Urothelium cell line (cell line): ENCODE measurements at places on chromosomes 4 and X.

DNA sequence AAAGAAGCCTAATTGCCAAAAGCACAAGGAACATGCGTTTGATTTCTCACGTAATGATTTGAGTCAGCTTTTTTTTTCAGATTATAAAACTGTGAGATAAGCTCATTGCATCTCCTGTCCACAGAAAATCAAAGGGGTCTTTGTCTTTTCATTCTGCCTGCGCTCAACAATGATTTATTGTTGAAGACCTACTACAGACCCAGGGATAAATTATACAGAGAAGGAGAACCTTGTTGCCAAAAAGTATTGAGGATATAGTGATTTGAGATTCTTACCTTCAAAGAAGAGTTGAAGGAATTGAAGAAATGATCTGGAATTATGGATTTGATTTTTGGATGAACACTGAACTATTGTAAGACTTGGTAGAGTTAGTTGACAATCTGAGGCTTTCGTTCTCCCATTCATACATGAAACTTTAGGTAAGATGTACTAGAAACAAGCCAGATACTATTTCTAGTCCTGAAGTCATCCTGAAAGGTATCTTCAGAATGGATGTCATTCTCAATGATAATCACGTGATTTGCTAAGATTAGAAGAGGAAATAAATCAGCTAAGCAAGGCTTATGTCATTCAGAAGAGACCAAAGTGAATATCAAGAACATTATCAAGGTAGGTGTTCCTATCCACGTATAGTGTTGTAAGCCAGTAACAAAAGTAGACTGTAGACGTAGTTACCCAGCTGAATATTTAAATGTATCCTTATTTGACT lies 71.1 kb upstream of the SCOC start:
- no peak for DNase-seq

DNA sequence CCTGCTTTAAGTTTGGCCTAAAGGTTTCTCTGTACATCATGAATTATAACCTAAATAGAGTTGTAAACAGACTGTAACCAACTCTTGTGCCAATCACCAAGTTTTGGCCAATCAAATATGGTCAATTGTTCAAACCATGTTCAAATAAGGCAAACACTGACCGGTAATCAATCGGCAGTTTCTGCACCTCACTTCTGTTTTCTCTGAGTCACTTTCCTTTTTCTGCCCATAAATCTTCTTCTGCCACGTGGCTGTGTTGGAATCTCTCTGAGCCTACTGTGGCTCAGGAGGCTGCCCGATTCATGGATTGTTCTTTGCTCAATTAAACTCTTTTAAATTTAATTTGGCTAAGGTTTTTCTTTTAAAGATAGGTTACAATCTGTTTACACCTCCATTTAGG lies 16.5 kb upstream of the ENPP6 start:
- no peak for DNase-seq

- no peak for DNase-seq
These were observed 28.7 kb downstream of the RHOH start for GRCh38 chr4:40225497-40225896.

- DNase-seq = no peak
These were observed 24.1 kb upstream of the MRFAP1 start for GRCh38 chr4:6616087-6616995.

GRCh38 chr4:152594978-152595925 lies 59.4 kb upstream of the FBXW7 start:
- no peak for DNase-seq

- no peak for DNase-seq
These were observed 484 bp downstream of the CXCL2 start for GRCh38 chr4:74098427-74098994.

DNA sequence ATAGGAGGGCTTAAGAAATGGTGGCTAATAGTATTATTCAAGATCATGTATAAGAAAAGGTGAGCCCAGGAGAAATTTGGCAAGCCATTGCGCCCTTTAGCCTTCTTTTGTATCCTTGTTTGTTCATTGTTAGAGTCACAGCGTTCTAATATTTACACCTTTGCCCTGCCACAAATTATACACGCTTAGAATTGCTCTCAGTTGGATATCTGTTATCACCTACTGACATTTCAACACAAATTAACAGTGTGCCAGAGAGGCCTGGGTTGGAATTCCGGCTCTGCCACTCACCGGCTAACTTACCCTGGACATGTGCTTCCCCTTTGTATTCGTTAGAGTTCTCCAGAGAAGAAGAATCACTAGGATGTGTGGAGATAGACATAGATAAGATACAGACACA lies 148.7 kb upstream of the KIT start:
- no peak for DNase-seq

- DNase-seq = no peak
These were observed 42.7 kb downstream of the SAT1 start for GRCh38 chrX:23825675-23826074.
